ENCODE measurements at places on chromosomes 7 and 10.

DNA sequence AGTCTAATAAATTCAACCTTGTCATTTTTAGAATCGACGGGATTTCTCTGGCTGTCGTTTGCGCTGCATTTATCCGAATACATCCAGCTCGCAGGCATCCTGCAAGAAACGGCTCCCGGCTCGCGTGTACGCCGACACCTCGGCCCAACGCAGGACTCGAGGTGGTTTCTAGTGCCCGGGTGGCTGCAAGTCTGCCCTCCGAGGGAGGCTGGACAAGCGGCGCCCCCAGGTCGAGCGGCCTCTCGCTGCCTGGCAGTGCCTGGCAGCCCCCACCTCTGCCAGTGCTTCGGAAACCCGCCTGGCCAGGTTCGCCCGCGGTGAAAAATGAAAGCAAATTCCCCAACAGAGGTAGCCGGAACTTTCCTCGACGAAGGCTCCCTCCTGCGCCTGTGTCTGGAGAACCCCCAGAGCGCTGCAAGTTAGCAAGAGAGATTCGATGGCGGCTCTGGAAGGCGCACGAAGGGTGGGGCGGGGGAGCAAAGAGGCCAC lies 5.7 kb upstream of the ZNF503 start:
- no peak for DNase-seq

GRCh38 chr10:24726626-24727025 lies 2.9 kb upstream of the ARHGAP21 start:
- no peak for DNase-seq

GRCh38 chr10:114283091-114283490 lies 44.0 kb downstream of the VWA2 start:
- DNase-seq: no peak

DNA sequence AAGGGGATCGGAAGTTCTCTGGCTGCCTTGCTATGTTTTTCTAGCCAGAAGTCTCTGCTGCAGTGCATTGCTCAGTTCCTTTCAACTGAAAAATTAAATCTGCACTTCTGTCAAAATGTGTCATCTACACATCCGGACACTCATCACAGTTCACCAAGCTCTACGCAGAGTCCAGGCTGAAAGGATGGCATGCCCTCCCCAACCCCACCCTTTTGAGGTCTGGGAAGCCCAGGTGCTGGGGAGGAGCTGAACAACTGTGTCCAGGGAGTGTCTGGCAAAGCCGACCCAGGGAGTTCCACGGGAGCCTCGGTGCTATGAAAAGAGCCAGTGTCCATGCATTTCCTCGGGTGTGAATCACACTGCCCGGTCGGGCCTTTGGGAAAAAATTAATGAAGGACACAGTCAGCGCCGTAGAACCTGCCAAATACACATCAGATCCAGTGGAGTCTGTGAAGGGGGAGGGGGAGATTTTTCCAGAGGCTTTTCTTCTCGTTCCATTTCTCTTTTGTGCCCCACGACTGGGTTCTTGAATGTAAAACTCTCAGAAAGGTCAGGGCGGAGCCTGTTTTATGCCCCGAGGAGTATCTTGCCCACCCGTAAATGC lies 757 bp upstream of the PALS2 start:
- no peak for DNase-seq

DNA sequence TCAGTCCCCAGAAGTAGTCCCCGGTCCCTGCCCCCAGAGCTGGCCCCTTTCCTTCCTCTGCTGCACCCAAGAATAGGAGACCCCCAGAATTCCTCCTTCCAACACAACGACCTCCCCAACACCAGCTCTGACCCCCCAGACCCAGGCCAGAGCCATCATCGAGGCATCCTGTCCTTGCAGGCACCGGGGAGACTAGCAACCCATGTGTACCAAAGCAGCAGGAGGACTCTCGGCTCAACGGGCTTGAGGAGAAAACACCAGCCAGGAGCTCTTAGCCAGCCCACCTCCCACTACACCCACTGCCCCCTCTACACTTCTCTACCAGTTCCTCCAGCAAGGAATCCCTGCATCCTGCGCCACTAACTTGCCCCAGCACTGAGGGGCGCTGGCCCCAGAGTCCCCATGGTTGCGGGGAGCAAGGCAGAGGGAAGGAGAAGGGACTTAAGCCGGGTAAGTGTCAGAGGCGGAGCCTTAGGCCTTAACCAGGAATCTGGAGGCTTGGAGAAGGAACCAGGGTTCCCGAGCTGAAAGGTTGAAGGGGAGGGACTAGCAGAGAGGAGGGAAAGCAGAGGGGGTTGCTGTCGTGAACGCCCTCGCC lies 3.9 kb downstream of the GRID1 start:
- DNase-seq: no peak

DNA sequence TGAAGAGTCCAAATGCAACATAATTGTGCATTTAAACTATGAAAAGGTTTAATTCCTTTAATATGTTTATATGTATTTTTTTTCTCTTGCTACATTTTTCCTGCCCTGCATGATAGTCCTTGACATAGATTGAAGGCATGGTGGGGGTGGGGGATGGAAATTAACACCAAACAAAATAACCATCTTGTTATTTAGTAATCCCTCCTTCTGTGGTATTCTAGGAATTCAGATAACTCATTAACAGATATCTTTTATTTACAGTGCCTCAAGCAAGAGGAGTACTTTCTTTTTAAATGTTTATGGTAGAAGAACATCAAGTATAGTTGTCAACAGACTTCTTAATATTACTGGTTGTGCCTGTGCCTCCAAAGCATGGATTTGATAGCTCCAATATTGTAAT lies 337.6 kb upstream of the SEMA3A start:
- DNase-seq: no peak

DNA sequence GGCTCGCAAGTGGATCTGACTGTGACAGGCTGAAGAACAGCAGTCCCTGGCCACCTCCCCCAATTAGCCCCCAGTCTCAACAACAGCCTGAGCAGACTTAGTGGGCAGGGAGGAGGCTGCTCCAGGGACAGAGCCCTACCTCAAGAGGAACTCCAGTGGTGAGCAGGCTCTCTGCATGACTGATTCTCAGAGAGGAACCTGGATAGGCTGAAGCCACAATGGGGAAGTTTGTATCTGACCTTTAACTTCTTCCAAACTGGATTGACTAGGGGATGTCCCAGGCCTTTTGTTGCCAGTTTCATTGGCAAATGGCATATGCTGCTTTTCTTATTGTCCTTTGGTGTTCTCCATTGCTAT lies 93.0 kb downstream of the ARHGAP22 start:
- DNase-seq: no peak

DNA sequence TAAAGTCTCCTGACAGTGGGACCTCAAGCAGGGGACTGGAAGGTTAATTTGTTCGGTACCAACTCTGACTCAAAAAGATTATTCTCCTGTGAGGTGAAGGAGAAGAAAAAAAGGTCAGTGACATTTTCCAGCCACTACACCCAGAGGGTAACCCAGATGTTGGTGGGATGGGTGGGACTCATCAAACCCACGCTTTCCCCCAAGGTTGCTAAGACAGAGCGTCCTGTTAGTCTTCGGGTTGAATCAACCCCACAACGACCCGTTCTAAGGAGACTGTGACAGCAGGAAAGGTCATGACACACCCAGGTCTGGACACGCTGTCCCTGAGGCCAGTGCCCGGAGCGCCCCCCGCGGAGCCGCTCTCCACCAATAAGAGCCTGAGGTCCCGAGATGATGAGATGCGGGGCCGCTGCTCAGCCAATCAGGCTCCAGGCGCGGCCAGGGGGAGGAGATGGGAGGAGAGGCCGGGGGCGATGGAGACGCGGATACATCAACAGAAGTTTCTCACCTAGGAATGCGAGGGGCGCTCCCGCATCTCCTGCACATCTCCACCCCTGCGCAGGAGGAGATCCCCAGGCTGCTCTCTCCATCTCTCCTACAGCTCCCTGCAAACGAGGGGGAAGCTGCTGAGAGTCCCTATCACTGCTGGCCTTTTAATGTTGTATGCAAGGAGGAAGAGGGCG lies at the start of gene WNT16:
Gene WNT16 (plus strand): TSS at position 493 of the 683 bp plus-strand sequence. CDS start 293 bp downstream, outside the sequence.
- DNase-seq: no peak

DNA sequence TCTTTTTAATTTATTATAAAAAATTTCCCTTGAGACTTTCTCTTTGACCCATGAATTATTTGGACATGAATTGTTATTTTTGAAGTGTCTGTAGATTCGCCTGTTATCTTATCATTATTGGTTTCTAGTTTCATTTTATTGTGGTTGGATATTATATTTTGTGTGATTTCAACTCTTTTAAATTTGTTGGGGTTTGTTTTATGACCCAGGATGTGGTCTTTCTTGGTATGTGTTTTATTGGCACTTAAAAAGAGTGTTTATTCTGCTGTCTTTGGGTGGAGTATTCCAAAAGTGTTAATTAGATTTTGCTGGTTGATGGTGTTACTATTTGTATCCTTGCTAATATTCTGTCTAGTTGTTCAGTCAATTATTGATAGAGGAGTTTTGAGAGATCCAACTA lies 50.5 kb upstream of the GPR141 start:
- DNase-seq: no peak
